ENCODE measurements at places on chromosomes 1 and 21.

- DNase-seq = no peak
Observed at GRCh38 chr1:22844621-22845020, 128.0 kb downstream of the LACTBL1 start.

GRCh38 chr1:27103498-27103897 is 51.4 kb downstream of the SLC9A1 start:
- DNase-seq = no peak

GRCh38 chr1:87897481-87897880 is 568.8 kb downstream of the LMO4 start:
- DNase-seq = no peak

DNA sequence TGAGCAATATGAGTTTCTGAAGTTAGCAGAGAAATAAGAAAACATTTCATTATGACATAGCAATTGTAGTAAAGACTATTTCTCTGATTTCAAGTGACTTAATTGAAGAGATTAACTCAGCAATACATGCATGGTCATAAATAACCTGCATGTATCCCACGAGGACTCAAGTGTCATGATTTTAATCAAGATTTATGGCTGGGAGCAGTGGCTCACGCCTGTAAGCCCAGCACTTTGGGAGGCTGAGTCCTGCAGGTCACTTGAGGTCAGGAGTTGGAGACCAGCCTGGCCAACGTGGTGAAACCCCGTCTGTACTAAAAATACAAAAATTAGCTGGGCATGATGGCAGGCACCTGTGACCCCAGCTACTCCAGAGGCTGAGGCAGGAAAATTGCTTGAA is 311.9 kb upstream of the PLD5 start:
- no peak for DNase-seq

- no peak for DNase-seq
Observed at GRCh38 chr1:228552596-228553176, 65.5 kb downstream of the RNF187 start.
